ENCODE measurements at places on chromosomes 12 and 14.
A peak's percentile ranks its signal among the peaks of the same experiment; 100 is the strongest.

- DNase-seq = no peak
Measured at GRCh38 chr14:53350866-53351265, 197.7 kb upstream of the DDHD1 start.

DNA sequence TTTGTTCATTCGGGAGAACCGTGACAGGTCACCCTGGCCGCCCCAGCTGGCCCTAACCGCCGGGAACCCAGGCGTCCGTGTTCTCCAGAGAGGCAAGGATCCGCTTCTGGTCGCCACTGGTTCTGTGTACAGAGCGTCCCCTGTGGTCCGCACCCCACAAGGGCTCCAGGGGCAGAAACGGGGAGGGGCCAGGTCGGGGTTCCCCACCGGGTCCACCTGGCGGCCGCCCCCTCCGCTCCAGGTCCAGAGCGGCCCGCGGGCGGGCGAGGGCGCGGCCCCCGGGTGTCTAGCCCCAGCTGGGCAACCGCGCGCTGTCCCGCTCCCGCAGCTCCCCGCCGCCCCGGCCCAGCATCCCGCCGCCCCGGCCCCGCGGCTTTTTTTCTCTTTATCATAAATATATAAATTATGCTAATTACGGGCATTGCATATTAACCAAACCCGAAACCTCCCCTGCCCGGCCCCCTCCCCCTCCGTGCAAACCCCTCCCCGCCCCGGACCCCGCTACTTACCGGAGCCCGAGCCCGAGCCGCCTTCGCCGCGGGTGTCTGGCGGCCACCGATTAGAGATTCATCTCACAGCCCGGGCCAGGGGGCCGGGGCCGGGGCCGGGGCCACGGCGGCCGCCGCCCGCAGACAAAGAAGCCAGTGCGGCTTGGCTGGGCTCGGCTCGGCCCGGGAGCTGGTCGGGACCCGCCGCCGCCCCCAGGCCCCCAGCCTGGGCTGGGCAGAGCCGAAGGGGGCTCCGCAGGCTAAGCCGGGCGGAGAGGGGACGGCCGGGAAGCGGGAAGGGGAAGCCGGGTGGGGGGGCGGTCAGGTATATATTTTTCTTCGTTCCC is 512 bp downstream of the POU6F1 start:
- peak; percentile 52 for DNase-seq

GRCh38 chr12:45183246-45183645 is 32.6 kb upstream of the ANO6 start:
- DNase-seq = no peak

DNA sequence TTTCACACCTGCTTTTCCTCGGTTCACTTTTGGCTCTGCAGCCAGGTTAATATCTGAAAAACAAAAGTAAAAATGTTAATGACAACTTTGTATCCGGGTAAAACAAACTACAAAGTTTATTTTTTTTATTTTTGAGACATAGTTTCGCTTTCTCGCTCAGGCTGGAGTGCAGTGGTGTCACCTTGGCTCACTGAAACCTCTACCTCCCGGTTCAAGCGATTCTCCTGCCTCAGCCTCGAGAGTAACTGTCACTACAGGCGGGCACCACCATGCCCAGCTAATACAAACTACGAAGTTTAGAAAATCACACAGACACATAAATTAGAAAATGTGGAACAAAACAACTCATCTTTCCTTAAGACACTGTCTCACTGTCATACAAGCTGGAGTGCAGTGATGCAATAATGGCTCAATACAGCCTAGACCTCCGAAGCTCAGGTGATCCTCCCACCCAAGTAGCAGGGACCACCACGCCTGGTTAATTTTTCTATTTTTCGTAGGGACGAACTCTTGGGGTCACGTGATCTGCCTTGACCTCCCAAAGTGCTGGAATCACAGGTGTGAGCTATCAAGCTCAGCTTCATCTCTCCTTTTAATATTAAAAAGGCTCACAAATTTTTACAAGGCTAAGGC is 38.1 kb downstream of the HNRNPC start:
- DNase-seq = no peak

- peak; percentile 84 for DNase-seq
Measured at GRCh38 chr12:122984612-122985337, 4.3 kb downstream of the ARL6IP4 start.

- no peak for DNase-seq
Measured at GRCh38 chr12:7729746-7730145, 17.4 kb downstream of the CLEC4C start.

GRCh38 chr12:108784270-108784669 is 53.0 kb upstream of the CORO1C start:
- no peak for DNase-seq

GRCh38 chr12:94133964-94134795 is 14.2 kb upstream of the PLXNC1 start:
- DNase-seq = peak; percentile 35

DNA sequence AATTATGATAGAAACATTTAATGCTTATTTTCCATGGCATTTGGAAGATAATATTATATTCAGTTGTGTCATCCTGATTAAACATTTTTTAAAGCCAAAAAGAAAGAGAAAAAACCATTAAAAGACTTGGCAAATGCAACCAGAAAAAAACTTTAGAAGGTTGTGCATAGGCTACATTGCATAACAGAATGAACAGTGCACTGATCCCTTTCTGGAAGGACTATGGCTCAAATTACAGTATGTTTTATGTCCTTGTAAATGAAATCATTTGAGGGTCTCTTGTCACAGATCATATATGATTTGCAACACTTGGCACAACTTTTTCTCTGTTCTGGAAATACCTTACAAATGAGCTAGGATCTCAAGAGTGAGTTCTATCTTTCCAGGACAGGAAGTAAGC is 275.2 kb upstream of the FLRT2 start:
- no peak for DNase-seq

DNA sequence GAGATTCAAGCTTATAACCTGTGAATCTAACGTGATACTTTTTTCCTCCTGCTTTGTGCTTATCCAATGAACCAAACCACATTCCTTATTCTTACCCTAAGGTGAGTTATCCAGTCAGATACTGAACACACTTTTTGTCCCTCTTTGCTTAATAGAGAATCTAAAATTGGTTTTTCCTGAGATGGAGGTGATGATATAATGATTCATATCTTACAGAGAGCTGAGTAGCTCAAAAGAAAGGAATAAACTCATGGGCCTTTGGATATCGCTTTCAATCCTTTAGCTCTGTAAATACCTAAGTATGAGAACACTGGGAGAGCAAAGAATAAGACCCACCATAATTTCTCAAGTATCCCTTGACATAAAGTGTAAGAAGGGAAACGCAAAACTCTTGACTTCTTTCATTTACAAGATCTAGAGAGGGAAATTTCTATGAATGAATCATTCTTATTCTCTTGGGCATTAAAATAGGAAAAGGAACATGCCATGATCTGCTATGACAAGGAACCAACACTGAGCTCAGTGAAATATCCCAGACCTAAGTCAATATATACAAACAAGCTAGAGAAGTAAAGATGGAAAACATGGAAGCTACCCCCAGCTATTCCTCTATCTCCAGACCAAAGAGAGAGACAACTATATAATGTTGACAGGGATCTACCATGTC is 81.8 kb upstream of the STAC3 start:
- DNase-seq = no peak

DNA sequence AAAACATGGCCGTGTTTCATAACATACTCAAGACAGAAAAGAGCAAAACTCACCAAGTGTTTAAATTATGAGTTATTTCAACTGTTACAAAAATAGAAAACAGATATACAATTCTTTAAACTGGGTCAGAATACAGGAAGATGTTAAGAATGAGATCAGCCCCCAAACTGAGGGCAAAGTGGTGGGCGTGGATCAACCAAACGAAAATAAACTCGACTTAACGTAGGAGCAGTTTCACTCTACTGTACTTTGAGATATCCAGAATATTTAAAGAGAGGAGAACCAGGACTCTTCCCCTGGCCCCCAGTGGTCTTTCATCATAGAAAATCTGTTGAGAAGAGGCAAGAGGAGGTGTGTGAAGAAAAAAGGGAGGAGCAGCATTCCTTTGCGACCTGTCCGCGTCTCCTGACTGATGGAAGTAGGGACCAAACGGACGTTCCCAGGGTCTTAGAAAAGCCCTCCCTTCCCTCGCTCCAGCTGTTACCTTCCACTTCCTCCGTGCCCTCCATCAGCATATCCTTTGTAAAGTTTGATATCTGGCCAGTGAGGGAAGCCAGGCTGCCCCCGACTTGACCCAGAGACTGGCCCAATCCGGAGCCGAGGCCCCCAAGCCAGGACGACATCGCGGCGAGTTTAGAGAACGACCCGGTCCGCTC is 668 bp downstream of the TRIP11 start:
- DNase-seq = peak; percentile 66

DNA sequence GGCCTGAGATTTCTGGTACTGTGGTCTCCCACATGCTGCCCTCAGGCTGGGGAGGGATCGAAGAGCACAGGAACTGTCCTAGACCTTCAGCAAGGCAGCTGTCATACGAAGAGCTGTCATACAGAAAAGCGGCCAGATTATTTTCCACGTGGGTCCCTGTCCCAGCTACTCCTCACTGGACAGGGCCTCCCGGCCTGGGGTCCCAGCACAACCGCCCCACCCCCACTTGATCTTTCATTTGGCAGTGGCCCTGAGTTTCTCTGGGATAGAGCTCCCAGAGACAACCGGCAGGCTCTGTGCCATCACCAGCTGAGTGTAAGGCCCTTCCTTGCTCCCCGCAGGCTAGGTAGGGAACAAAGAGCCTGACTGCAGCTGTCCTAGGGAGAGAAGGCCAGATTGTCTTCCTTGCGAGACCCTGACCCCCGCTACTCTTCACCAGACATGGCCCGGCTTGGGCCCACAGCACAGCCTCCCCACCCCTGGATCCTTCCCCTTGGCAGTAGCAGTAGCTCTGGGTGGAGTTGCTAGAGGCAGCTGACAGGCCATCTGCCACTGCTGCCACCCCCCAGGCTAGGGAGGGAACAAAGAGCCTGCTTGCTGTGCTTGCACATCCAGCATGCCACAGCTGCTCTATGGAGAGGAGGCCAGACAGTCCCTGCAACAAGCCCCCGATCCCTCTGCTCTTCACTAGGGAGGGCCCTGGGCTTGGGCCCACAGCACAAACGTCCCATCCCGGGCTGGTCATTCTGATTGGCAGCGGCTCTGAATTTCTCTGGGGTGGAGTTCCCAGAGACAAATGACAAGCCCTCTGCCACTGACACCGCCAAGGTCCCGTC is 3.1 kb upstream of the OR4N2 start:
- no peak for DNase-seq

DNA sequence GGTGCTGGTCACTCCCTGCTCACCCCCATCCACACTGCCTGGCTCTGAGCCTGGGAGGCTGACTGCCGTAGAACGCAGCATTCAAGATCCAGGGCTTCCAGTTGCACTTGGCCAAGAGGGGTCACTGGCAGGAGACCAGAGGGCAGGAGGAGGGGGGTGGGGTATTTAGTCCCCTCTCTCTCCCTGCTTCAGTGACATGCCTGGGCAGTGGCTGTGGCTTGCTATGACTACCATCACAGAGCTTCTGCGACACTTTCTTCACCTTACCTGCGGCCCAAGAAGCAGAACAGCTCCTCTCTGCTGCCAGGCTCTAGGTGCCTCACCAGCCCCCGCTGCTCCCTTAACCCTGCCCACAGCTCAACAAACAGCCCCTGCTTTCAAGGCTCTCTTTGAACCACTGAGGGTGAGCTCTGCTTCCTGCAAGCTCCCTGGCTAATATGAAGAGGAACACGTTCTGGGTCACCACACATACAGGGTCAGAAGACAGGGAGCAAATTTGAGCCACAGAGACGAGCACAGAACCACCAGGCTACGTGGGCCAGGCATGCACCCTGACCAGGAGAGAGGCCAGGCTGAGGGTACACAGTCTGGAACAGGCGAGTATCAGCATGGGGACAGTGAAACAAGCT is 55.7 kb downstream of the ITPK1 start:
- DNase-seq = no peak

DNA sequence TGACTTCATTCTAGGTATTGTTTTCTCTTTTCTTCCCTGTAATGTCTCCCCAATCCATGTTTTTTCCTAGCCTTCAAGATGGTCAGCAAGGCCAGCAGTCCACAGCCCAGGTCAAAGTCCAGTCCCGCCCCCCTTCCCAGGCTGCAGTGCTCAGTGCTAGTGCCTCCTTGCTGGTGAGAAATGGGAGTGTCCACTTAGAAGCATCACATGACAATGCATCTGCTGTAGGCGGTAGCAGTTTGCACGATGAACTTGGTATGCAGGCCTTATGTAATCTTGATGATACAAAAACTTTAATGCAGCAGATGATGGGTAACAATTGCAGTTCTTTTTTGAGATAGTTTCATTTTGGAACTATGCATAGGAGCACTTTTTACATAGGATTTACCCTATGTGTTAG is 88.4 kb downstream of the PCNX1 start:
- no peak for DNase-seq

DNA sequence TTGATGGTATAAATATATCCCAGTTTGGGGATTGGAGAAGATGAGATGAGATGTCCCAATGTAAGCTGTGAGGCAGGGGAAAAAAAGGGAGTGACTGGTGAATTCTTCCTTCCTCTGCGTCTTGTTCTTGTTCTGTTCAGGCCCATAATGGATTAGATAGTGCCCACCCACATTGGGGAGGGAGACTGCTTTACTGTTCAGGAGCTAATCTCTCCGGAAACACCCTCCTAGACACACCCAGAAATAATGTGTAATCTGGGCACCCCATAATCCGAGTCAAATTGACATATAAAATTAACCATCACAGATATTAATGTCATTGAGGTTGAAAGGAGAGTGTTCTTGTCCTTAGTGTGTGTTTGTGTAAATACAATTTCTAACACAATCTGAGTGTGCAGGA is 29.3 kb downstream of the ETV6 start:
- no peak for DNase-seq

DNA sequence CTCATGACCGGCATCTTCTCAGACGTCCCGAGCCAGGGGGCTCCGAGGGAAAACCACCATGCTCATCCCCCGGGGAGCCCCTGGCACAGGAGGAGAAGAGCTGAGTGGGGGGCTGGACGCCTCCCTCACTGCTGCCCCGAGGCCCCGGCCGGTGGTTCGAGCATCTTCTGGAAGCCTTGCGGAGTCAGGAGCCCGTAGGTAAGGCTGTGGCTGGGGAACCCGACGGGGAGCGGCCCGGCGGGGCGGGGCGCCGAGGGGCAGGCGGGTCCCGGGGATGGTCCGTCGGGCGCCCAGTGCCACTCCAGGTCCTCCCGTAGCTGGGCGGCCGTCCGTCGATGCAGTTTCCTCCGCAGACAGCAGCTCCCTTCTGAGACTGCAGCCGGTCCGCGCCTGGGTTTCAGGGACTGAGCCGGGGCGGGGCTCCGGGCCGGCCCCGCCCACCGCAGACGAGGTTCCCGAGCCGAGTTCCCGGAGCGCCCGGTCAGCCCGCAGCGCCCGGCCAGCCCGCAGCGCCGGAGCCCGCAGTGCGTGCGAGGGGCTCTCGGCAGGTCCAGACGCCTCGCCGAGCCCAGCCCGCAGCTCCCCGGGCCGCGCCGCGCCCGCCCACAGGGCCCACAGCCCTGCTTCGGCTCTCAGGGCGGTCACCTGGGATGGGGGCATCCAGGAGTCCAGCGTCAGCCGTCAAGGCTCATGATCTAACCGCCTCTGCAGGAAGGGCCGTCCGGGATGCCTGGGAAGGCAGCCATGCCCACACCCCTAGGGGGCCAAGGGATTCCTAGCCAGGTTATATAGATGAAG is at the start of gene PGF:
PGF (minus strand) TSS at position 369 of the 798 bp plus-strand sequence; CDS start at position 14, 355 bp downstream.
- DNase-seq = peak; percentile 75

GRCh38 chr14:32307881-32308582 is 21.1 kb upstream of the AKAP6 start:
- no peak for DNase-seq

- no peak for DNase-seq
Measured at GRCh38 chr14:74910556-74910955, 12.5 kb downstream of the RPS6KL1 start.

Data from testis (tissue), 5 donors.